ENCODE measurements at places on chromosomes 6 and 20.

DNA sequence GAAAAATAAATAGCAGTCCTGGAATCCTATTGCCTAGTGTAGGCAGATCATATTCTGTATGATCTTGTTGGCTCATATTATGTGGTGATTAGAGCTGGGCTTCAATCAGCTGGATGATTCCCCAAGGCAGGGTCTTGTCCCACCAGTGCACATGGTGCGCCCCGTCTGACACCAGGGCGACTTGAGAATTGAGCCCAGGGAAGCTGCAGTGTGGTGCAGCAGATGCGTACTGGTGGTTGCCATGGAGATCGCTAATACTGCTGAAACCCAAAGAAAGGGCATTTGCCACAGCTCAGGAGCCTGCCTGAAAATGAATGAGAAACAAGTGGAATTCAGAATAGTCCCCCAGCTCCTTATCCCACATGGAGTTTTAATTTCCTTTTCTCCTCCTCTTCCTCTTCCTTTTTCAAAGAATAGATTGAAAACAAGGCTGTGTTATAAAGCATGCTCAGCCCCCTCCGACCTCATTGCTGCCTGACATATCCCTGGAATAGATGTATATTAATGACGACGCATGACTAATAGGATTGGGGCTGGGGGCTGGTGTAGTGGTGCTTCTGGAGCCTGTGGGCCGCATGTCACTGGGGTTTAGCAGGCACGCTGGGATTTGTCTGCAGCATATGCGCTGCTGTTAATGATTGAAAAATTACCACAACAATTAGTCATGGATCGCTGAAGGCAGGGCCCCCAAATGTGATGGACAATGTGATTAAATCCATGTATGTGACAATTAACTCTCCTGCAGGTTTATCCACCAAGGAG is 210.5 kb downstream of the FARS2 start:
- DNase-seq = no peak

GRCh38 chr6:27863962-27864905 is 48.0 kb downstream of the OR2B2 start:
- DNase-seq = peak; percentile 52

- no peak for DNase-seq
These were observed 46.3 kb downstream of the FAM209B start for GRCh38 chr20:56579301-56579710.

GRCh38 chr6:123467392-123467791 is 169.4 kb downstream of the TRDN start:
- DNase-seq = no peak

DNA sequence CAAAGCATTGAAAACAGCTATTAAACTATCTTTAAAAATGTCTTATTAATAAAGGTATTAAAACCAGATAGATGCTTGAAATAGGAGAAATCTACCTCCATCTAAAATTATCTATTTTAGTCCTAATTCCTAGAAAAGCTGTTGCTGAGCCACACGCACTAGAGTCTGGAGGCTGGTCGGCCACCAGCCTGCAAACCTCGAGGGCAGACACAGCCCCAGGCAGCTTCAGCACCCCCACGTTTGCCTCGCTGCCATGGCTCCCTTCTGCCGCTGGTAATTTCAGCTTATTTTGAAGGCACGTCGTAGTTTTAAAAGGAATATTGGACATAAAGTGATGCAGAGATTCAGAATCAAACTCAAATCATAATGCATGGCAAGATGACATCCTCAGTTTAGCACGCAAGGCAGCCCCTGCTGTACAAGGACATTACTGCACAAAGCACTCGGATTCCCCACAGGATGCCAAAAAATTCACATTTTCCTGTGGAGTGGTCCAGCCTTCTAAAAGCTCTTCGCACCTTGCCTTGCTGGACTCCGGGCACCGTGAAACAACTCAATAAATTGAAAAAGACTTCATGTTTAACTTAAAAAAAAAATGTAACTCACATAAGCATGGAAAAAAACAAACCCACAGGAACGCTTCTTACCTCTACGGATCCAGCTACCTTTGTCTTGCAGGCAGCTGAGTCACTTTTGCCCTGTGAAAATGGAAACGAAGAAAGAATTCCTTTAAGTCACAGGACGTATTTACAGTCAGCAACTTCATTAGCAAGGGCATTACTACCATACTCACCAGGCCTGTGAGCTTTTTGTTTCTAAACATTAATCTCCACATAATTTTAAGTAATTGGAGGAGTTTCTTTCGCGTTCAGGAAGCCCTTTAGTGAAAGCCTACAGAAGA is 143.4 kb upstream of the RPS6KA2 start:
- no peak for DNase-seq

Data from activated CD4-positive, alpha-beta T cell treated with anti-CD3 and anti-CD28 coated beads, Interleukin-10, Interleukin-2, amounts not matched to agents 100 ng/mL and 50 ng/mL, durations not matched to agents 16 hours and 8 hours (primary cell).